Activated T-helper 1 cell treated with anti-CD3 and anti-CD28 coated beads, Interleukin-12 subunit alpha, Interleukin-12 subunit beta, Interleukin-2, Interleukin-4 antibody, amounts not matched to agents 30 ng/mL and 10 ng/mL and 1 ng/mL, durations not matched to agents 14 hours and 24 hours and 36 hours (primary cell): ENCODE measurements at places on chromosomes 2 and 18.

- no peak for DNase-seq
Observed at GRCh38 chr2:63432373-63432772, 155.9 kb downstream of the WDPCP start.

DNA sequence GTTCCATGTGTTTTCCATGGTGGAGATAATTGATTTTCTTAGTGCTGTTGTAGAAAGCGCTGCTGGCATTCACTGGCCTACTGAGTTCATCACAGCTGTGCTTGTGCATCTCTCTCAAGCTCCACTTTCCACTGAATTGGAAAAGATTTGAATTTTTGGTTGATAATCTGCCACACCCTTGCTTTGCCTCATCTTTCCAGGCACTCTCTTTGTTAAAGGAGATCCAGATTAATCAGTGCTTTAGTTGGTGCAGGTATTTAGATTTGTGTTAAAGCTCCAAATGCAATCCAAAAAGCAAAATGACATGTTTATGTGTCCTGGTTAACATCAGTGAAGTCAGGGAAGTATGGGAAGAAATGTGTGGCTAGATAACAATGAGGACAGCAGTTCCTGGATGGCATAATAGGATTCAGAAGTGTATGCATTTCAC is 2.7 kb upstream of the COL3A1 start:
- no peak for DNase-seq

DNA sequence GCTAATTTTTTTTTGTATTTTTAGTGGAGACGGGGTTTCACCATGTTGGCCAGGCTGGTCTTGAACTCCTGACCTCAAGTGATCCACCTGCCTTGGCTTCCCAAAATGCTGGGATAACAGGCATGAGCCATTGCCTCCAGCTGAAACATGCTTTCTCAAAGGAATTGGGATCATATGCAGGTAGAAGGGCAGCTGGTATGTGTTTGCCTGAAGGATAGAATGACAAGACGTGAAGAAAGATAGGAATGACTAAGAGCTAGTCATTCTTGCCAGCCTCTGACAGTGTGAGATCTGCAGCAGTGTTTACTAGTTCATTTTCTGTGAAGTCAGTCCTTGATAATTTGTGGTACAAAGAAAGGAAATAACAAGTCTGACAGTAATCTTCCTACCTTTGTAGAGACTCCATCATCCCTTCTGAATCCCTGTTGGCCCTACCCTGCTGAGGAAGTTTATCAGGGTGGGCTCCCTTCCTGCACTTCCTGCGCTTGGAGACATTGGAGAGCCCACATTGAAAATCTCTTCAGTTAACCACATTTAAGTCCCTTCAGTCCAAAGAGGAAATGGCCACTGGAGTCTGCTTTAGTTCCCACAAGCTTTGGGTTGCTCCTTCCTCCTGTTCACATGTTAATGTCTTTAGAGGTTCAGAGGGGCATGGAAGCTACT is 14.7 kb downstream of the CFLAR start:
- peak; percentile 45 for DNase-seq

GRCh38 chr18:71079606-71080005 is 790.8 kb downstream of the SOCS6 start:
- no peak for DNase-seq

- DNase-seq: no peak
Observed at GRCh38 chr2:121831841-121832240, 76.4 kb downstream of the TSN start.

- no peak for DNase-seq
Observed at GRCh38 chr2:24269265-24269664, 91.1 kb downstream of the ITSN2 start.
